ENCODE measurements at places on chromosomes 2 and 18. TPM values are rescaled to one million over a fixed set of nuclear protein-coding genes. Genes with fewer than 3 reads are reported as not detected.

DNA sequence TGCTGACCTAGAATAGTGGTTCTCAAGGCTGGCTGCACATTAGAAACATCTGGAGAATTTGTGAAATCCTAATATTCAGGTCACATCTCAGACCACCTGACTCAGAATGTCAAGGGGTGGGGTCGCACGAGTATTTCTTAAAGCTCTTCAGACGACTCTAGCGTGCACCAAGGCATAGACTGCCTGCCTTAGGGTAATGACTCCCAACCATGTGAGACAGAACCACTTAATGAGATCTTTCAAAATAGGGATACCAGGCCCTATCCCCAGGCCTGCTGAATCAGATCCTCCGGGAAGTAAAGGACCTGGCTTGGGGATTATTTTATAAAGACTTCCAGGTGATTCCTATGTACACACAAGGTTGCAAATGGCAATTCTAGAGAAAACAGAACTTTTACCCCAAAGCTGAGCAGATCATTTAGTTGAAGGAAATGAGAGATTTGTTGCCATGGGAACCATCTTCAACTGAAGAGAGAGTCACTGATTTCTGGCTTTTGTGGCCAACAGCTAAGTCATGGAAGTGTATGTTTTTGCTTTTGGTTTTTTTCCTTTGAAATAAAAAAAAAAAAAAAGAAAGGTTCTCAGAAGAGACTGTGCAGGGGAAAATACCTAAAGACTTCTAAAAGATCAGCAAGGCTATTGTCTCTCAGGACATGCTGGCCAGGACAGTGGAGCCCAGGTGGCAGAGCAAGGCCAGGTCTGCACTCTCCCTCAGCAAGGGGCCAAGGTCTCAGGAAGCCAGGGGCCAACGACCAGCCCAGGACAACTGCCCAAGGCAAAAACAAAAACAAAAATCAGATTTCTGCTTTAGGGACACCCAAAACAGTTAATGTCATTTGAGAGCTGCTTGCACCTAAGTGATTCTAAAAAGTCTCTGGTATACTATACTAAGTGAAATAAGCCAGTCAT lies 15.3 kb upstream of the LOXHD1 start:
- DNase-seq = no peak

DNA sequence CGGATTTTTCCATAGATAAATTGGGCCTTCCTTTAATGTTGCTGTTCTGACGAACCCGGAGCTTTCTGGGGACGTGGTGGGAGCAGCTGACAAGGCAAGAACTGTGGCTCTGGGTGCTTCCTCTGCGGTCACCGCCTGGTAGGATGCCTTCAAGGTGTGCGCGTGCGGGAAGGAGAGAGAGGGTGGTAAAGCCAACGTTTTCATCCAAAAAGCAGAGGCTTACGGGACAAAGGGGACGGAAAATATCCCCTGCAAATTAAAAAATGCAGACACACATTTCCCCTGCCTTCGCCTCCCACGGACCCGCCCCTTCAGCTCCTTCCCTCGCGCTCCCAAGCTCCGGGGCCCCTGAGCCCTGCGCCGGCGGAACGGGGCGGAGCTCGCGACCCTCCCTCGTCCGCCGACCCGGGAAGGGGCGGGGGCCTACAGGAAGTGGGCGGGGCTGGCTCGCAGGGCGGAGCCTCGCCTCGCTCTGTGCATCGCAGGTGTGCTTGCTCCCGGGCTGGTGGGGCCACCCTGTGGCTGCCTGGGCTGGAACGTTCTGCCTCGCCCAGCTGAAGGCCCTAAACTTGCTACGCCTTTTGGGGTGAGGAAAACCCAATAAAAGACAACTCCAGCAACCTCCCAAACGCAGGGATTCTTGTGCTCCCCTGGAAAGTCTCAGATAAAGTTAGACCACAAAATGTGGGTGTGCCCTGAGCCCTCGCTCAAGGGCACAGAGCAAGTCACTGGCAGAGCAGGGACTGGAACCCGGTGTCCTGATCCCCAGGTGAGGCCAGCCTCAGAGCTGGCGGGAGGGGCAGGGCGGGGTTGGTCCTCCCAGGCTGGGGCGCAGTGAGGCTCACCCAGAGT lies 25.4 kb upstream of the SLC66A3 start:
- no peak for DNase-seq

DNA sequence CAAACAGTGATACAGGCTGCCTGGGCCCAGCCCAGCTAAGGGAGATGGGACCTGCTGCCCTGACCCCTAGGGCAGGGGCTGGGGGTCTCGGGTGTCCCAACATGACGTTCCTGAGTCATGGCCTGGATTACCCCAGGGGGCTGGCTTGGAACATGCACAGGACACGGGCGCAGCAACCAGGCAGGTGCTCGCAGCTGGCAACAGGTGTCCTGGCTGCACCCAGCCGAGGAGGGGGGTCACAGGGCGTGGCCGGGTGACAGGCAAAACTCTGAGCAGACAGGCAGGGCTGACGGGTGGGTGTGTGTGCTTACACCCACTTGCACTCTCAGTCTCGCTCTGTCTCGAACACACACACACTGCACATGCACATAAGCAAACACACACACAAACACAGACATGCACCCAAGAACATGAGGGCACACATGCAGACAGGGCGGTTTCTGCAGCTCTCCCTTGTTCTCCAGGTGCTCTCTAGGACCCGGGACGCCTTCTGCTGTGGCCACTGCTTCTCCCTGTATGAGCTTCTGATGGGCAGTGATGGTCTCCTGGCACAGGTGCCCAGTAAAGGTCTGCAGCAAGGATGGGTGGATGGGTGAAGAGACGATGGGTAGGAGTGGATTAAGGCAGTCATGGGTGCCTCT lies 33.7 kb upstream of the TAF1B start:
- no peak for DNase-seq

DNA sequence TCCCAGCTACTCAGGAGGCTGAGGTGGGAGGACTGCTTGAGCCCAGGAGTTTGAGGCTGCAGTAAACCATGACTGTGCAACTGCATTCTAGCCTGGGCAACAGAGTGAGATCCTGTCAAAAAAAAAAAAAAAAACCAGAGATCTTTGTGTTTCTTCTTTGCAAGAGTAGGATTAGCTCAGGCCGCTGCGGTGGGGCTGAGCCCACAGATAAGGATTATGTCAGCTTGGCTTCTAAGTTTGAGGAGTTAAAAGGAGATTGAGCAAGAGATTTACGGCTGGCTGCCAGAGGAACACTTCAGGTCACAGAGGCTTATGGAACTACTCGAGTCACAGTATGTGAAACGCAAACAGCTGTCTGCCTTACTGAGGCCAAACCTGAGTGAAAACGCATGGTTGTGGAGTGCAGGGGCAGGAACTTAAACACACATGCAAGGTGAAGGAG lies 146.7 kb upstream of the L3MBTL4 start:
- no peak for DNase-seq

- DNase-seq = no peak
Measured at GRCh38 chr2:197280015-197280702, 30.4 kb downstream of the ANKRD44 start.

DNA sequence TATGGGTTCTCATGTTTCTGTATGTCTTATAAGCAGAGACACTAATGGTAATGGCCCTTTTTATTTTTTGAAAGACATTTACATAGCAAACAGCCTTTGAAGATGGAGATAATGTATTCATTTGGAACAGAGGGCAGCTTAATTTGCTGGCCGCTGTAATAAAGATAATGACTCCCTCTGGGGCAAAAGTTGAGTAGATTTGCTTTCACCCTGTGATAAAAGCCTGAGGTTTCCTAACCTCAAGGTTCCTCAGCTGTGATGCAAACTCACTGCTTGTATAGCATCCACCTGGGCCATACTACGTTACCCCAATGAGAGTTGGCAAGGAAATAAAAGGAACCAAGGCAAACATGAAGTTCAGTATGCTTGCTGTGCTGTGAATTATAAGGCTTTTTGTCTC lies 54.8 kb downstream of the TEX51 start:
- DNase-seq = no peak

GRCh38 chr2:46336283-46336959 lies 39.2 kb downstream of the EPAS1 start:
- no peak for DNase-seq

DNA sequence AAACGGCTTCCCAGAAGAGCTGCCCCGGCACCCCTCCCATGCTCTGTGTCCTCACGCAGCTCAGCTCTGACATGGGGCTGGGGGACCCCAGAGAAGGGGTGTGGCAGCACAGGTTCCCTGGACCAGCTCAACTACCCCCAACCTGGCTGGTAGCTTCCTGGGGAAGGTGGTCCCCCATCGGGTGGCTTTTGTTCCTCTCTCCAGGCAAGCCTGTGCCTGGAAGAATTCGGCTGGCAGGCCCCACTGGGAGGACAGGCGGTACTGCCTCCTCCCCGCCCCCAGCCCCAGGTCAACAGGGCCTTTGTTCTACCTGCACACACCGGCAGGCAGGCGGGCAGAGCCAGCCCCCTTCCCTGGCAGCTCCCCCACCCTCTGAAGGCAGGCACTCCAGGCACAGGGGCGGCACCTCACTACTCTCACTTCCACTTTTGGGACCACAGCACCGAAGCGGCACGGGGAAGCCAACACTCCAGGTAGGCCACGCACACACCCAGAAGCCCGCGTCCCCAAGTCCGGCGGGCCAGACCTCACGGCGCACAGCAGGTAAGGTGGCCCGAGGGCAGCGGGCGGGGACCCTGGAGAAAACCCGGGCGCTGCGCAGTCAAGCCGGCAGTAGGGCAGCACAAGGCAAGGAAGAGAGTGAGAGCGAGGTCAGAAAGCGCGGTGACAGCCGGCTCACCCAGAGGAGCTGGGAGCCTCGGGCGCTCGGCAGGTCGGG lies 1.3 kb downstream of the HS6ST1 start:
- DNase-seq = no peak

The MC4R gene
- not detected for total RNA-seq
